Activated CD4-positive, alpha-beta T cell treated with anti-CD3 and anti-CD28 coated beads, Interleukin-2, amount 10 ng/mL, durations not matched to agents 7 days and 5 days (primary cell): ENCODE measurements at places on chromosomes 11 and 22. TPM values are rescaled to one million over a fixed set of nuclear protein-coding genes. Genes with fewer than 3 reads are reported as not detected.

The ESAM gene
- 0.19 TPM for total RNA-seq

The AMOTL1 gene
- total RNA-seq, result 4.0 TPM

The RFPL1 gene
- total RNA-seq, result not detected

The TUB gene
- total RNA-seq, result 0.08 TPM

The HEPN1 gene
- not detected for total RNA-seq

The CLCF1 gene
- total RNA-seq, result 0.10 TPM

The RBMXL2 gene
- total RNA-seq, result not detected

The A4GALT gene
- 0.29 TPM for total RNA-seq

- DNase-seq, result no peak
Measured at GRCh38 chr11:111207213-111207612, 38.3 kb upstream of the POU2AF2 start.

- no peak for DNase-seq
Measured at GRCh38 chr11:90532125-90532524, 309.3 kb upstream of the CHORDC1 start.

DNA sequence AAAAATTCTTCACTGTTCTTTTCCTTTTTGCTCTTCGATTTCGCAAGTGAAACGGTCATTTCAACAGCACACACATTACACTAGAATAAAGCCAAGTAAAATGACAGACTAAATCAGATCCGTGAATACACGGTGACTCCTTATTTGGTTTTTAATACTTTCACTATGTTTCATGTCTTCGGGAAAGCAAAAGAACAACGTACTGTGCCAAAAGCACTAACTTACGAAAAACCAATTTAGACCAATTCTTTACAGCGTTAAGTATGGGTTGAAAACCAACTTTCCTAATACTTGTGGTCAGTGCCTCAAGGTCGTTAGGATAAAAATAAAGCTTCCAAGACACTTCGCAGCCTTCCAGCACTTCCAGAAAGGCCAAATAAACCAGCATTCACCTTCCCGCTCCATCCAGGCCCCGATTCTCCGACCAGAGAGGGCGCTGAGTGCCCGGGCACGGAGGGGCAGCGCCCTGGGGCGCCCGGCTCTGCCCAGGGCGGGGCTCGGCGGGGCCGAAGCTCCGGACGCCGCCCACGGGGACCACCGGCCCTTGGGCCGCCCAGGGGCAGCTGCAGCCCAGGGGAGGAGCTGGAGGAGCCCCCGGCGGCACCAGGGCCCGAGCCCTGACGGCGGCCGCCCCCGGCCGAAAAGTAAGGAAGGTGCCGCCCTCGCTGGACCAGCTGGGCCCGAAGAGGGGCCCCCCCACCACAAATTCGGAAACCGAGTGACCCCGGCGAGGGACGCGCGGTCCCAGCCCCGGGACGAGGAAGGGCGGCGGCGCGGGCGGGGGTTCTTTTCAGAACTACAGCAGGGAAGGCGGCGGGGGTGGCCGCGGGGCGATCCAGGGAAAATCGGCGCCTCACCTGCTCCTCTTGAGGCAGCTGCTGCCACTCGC, 499 bp downstream of the ATL3 start:
- DNase-seq, result peak; percentile 31

- no peak for DNase-seq
Measured at GRCh38 chr11:19872512-19873145, 160.0 kb downstream of the NAV2 start.

- DNase-seq, result no peak
Measured at GRCh38 chr11:19163617-19164016, 38.2 kb downstream of the CSRP3 start.

DNA sequence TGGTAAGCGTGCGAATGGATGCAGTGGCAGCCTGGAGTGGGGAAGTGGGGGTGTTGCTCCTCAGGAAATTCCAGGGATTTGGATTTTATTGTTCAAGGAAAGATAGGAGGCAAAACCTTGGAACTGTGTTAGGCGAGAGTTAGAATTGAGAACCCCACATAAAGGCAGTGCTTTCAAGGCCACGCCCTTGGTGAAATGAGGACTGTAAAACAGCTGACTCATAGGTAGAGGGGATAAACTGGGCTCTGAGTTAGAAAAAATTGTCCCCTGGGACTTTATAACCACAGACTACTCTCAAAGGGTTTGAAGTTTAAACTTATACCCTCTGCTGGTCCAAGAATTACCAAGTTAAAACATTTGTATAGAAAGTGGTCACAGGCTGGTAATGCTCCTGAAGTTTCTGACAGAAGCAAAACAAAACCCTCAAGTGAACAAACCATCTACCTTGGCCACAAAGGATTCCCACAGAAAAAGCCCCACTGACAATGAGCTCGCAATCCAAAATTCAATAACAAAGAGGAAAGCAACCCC, 250.3 kb upstream of the TBCEL start:
- no peak for DNase-seq

GRCh38 chr11:119479685-119480275, 56.8 kb upstream of the THY1 start:
- DNase-seq, result no peak

- DNase-seq, result no peak
Measured at GRCh38 chr11:69444381-69445130, 36.9 kb upstream of the LINC01488 start.

- no peak for DNase-seq
Measured at GRCh38 chr11:20193307-20193706, 33.0 kb upstream of the DBX1 start.

GRCh38 chr11:73396251-73396930, 20.2 kb downstream of the RELT start:
- DNase-seq, result no peak

GRCh38 chr11:119112314-119113020, 5.3 kb downstream of the C2CD2L start:
- no peak for DNase-seq

DNA sequence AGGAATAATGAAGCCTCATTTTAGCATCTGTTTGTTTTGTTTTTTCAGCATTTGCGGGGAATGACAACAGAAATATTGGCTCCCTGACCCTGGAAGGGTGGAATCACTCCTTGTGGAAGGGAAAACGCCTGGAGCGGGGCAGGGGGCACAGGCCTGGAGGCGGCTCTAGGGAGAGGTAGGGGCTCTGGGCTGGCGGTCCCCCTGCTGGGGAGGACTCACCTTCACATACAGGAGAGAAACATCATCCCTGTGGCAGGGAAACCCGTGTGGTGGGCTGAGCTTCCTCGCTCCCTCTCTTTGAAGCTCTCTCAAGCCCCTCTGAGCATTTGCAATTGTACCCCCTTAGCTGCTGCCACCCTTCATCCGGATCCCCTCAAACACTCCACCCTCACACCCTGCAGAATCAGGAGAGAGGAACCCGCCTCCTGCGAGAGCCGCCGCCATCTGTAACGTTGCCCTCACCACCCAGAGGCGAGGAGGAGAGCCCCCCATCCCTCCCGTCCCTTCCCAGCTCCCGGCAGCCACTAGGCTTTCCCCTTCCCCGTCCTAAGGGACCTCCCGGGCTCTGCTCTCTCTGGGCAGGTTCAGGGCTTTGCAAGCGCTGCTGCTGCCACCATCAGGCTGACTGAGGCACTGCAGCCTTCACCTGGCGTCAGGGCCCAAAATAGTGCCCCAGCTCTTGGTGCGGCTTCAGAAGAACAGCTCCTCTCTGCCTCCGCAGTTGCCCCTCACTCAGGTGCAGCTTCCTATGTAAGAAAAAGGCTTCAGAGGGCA, 10.4 kb downstream of the KIRREL3 start:
- peak; percentile 57 for DNase-seq

DNA sequence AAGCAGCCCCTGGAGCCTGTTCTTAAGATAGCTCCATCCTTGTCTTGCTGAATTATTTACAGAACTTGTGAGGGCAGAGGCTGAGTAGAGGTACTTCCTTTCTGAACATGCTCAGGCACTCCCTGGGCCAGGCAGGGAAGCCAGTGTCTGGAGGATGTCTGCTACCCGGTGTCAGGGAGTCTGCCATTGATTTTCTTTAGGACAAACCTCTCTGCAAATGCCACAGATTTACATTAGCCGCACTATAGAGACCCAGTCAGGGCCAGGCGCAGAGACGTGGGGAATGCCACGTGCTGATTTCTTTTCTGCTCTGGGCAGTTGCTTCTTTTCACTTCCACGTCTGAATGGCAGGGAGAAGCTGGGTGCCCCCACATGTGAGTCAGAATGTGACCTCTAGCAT, 585.5 kb downstream of the NTM start:
- no peak for DNase-seq

DNA sequence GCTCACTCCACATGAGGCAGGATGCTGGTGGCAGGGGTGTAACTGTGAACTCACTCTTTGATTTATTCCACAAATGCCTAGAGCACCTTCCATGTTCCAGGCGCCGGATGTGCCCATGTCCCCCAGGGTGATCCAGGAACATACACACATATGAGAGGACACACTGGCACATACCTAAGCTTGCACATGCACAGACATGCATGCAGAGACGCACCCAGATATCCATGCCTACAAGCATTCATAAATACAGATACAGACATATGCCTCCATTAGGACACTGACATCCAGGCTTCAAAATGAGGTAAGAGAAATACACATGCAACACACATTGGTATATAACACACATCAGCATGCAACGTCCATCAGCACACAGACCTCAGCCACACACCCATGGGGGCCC, 4.5 kb downstream of the OSM start:
- DNase-seq, result no peak

DNA sequence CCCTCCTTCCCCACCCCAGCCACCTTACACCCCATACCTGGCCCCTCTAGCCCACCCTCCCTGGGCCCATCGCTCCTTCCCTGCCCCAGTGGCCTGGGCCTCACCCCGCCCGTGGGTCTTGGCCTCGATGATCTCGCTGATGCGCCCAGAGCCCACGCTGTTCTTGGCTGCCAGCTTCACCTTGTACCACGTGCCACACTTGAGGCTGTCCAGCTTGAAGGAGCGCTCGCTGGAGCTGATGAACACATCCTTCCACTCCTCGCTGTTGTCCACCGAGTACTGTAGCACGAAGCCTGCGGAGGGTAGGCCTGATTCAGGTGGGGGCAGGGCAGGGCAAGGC, 110.1 kb downstream of the CEP164 start:
- DNase-seq, result no peak

DNA sequence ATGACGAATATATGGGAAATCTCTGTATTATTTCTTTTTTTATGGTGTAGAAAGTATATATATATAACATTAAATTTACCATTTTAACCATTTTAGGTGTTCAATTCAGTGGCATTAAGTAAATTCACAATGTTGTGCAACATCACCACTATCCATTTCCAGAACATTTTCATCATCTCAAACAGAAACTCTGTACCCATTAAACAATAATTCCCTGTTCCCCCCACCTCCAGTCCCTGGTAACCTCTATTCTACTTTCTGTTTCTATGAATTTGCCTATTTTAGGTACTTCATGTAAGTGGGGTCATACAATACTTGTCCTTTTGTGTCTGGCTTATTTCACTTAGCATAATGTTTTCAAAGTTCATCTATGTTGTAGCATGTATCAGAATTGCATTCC, 15.3 kb upstream of the PTS start:
- no peak for DNase-seq

DNA sequence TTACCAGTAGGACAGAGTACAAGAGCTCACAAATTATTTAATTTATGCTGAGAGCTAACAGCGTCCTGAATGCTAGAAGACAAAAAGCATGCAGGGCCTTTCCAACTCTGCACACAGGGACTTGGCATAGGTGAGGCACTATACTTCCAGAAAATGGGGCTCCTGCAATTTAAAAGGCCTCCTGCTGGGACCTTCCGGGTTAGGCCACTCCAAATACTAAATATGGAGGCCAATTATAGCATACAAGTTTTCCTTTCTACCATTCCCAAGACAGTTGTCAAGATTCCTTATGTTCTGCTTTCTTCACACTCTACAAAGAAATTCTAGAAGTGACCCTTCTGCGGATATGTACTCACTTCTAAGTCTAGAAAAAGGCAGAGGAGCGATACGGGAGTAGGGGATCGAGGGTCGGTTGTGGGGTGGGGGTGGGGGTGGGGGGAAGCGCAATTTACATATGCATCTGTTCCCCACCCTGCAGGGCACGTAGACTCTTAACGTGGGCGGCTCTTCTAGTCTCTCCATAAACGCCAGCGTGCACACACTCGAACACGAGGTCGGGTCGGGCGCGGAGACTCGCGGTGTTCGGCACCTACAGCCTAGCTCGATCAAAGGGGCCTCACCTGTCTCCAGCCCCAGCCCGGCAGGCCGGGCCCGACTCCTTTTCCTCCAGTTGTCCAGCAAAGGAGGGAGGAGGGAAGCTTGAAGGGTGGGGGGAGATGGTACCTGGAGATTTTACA, 728 bp downstream of the DCUN1D5 start:
- peak; percentile 54 for DNase-seq

DNA sequence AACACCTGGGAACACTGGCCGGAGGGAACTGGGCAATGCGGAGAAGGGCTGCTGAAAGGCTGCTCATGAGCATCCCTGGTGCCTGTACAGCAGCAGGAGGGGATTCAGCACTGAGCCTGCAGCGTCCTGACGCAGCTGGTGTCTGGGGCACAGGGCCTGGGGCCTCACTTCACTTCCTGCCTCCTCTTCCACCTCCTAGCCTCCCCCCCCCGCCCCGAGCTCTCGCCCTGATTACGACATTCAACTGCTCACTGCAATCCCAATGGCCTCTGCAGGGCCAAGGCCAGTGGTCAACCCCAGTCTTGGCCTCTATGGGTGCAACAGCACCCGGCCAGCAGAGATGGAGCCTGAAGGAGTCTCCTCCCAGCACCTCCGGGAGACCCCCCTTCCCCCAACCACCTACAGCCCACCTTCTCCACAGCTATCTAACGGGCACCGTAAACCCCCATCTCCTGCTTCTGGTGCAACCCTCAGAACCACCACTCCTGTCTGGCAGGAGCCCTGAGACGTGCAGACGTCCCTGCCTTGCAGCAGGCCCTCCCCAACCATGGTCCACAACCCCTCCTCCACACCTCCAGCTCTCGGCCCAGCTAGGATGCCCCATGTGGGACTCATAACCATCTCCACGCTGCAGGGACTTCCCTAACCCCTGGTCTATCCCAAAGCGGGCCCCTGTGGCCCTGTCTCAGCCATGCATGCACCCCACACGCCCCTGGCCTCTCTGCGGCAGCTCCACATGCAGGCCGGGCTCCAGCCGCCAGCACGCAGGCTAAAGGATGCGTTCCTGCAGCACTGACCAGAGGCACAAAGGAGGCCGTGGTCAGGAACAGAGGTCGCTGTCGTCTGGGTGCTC, 38.2 kb downstream of the BRD1 start:
- DNase-seq, result peak; percentile 45

GRCh38 chr22:28006271-28006670, 87.2 kb upstream of the PITPNB start:
- DNase-seq, result no peak

DNA sequence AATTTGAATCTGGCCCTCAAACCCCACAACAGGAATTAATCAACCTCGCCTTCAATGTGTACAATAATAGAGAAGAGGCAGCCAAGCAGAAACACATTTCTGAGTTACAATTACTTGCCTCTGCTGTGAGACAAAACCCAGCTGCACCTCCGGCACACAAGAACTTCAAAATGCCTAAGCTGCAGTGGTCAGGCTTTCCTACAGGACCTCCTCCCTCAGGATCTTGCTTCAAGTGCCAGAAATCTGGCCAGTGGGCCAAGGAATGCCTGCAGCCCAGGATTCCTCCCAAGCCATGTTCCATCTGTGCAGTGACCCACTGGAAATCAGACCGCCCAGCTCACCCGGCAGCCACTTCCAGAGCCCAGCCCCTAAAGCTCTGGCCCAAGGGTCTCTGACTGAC, 3.4 kb upstream of the NDUFC2 start:
- no peak for DNase-seq

GRCh38 chr11:7576726-7577290, 63.0 kb downstream of the PPFIBP2 start:
- DNase-seq, result no peak

GRCh38 chr11:38543986-38544385, 1946.0 kb upstream of the RAG2 start:
- no peak for DNase-seq
